ENCODE measurements at places on chromosomes 1 and 21.

DNA sequence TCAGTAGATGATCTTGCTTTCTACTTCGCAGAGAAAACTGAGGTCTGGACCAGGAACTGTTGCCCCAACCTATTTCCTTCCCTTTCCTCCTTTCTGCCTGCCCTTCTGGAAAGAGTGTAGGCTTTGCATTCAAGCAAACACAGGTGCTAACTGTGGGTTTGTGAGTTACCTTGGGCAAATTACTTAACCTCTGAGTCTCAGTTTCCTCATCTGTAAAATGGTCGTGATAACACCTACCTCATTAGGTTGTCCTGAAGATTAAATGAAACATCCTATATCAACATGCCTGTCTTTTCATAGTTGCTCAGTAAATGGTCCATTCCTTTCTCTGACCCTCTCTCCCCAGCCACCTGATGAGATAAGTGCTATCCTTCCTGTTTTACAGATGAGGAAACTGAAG lies 9.5 kb upstream of the BLACAT1 start:
- DNase-seq: no peak

DNA sequence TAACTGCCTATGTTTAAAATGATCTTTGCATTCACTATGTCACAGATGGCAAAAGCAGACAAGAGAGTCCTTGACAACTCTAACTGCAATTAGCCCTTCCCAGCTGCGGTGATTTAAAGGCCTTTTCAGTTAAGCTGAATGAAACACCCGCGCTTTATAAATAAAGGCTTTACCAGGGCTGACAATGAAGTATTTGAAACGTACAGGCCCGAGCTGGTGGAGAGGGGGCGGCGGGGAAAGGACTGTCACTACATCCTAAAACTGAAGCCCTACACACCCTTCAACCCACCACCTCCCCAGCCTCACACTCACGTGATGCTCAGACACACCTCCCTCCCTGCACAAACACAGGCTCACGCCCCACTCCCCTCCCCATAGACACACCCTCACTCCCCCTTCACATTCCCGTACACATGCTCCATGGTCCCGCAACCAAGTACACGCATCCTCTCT lies 45.5 kb downstream of the GRIK3 start:
- no peak for DNase-seq

- DNase-seq: no peak
These were observed 631.0 kb downstream of the MRPL39 start for GRCh38 chr21:24976238-24976637.

DNA sequence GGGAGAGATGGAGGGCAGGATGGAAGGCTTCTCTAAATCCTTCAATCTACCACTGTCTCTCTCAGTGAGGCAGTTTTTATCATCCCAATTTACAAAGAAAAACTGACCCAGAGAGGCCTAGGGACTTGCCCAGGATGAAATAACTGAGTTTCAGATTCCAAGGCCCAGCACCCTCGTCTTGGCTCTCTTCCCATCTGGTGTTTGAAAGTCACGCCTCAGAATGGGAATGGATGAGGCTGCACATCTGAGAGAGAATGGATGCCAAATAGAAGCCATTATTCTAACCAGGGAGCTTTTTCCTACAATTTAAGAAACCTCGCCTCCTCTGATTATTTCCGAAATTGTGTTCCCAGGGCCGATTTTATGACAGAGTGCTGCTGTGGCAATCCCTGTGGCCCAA lies 10.6 kb upstream of the KCNN3 start:
- DNase-seq: no peak

- no peak for DNase-seq
These were observed 28.6 kb downstream of the PUM1 start for GRCh38 chr1:31036749-31037500.

- DNase-seq: no peak
These were observed 60.2 kb downstream of the DMRTB1 start for GRCh38 chr1:53519421-53519820.

DNA sequence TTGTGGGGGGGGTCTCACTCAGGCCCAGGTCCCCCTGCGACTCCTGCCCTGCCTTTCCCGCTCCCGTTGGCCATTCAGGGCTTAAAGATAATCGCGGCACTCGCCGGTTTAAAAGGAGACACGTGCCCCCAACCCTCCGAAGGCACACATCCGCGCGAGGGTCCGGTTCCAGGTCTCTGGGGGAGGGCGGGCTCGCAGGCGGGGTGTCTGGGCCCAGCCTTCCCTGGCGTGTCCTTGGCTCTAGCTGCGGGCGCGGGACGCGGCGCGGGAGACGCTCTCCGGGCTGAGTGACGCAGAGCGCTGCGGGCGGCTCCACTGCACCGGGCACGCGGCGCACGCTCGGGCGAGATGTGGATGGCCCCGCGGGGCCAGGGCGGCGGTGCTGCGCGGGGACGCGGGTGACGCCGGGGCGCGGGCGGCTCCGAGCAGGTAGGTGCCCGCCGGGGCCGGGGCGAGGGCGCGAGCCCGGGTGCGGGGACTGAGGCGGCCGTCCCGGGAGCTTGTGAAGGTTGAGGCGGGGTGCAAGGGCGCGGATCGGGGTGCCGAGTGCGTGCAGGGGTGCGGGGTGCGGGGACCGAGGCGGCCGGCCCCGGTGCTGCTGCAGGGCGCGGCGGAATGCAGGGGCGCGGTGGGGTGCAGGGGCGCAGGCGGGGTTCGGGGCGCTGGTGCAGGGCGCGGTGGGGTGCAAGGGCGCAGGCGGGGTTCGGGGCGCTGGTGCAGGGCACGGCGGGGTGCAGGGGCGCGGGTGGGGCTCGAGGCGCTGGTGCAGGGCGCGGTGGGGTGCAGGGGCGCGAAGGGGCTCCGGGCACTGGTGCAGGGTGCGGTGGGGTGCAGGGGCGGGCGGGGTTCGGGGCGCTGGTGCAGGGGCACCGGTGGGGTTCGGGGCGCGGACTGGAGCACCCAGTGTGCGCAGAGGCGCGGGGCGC lies 3.3 kb upstream of the TRPM2 start:
- no peak for DNase-seq

Measured in stimulated activated CD8-positive, alpha-beta memory T cell treated with anti-CD3 and anti-CD28 coated beads, Interleukin-7, amount 100 ng/mL, for 48 hours (primary cell).